ENCODE measurements at places on chromosomes 1 and 21. TPM values are rescaled to one million over a fixed set of nuclear protein-coding genes. Genes with fewer than 3 reads are reported as not detected.

- DNase-seq, result no peak
- H3K4me3 ChIP-seq, result no peak overlapping the region
- H3K4me1 ChIP-seq, result peaks cover 23% of the 10 kb centered on the region
- H3K27ac ChIP-seq, result no peak overlapping the region
- no peaks in the 10 kb centered on the region for H3K36me3 ChIP-seq
Observed at GRCh38 chr1:42974767-42975437, 16.2 kb upstream of the SLC2A1 start.

- DNase-seq, result no peak
- H3K4me3 ChIP-seq, result no peak within 1 kb of the TSS
- no peaks in the 10 kb centered on the region for H3K27me3 ChIP-seq
- H3K36me3 ChIP-seq, result no peaks in the 10 kb centered on the region
- H3K4me1 ChIP-seq, result no peaks in the 10 kb centered on the region
Observed at GRCh38 chr1:79006564-79006963, at the start of gene ADGRL4. Gene ADGRL4, minus strand, starts transcription at chr1:79006730. Its CDS starts 76 bp downstream, at chr1:79006654.

DNA sequence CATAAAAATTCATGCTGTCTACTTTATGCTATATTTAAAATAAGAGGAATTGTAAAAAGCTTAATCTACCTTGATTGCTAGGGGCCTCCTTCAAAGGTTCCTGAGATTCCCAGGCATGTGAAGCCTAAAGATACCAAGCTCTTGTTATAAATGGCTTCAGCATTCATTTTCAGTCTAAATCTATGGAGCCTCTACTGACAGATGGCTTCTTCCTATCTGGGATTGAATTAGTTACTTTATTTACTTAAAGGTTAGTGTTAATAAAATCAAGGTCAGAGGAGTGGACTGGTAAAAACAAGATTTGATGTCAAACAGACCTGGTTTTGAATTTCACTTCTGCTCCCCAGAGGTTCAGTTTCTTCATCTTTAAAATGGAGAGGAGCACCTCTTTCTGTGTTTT lies 93.7 kb downstream of the TNNI3K start:
- H3K4me1 ChIP-seq, result peaks cover 18% of the 10 kb centered on the region
- no peaks in the 10 kb centered on the region for H3K27me3 ChIP-seq
- no peak for DNase-seq
- no peaks in the 10 kb centered on the region for H3K36me3 ChIP-seq

IVL gene
- not detected for total RNA-seq

DNA sequence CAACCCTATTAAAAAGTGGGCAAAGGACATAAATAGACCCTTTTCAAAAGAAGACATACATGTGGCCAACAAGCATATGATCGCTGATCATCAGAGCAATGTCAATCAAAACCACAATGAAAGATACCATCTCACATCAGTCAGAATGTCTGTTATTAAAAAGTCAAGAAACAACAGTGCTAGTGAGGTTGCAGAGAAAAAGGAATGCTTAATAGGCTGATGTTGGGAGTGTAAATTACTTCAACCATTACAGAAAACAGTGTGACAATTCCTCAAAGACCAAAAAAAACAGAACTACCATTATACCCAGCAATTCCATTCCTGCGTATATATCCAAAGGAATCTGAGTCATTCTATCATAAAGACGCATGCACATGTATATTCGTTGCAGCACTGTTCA lies 13.2 kb downstream of the USH2A start:
- H3K4me3 ChIP-seq, result no peak overlapping the region
- H3K4me1 ChIP-seq, result no peaks in the 10 kb centered on the region
- H3K27me3 ChIP-seq, result no peaks in the 10 kb centered on the region

UTS2 gene
- not detected for total RNA-seq

DNA sequence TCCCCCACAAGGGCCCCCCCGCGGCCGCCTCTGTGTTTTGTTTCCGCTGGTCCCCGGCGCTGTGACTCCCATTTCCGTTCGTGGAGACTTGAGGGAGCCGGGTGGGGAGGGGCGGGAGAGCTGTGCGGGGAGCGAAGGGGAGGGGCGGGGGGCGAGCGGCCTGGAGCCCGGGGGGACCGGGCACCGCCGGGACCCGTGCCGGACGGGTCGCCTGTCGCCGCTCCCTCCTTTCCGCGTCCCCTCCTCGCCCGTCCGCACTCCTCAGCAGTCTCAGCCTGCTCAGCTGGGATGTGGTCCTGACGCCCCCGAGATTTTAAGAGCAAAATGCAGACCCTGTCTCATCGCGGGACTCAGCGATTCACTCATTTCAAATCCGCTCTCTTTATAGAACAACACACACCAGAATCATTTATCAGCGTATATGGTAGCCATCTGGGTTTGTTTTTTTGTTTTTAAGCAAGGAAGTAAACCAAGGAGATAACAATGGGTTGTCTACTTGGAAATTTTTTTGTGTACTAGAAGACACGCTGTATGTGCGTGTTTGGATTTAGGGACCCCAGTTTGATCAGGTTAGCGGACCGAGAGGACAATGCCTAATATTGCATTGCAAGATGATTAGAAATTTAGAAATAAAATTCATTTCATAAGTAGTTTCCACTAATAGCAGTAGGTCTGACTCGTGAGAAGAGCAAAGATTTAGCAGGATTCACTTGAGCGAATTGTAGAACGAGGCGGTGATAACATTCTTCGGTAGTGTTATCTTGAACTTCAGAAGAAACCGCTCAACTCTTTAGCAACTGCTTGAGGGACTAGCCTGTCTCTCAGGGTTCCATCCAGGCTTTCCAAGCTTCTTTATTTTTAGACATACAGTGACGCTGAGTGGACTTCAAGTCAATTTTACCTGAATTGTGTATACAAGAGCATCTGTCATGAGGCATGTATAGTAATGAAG lies 1.1 kb downstream of the GABPA start:
- peak overlapping the region; percentile 72 for H3K4me3 ChIP-seq
- H3K4me1 ChIP-seq, result peaks cover 32% of the 10 kb centered on the region
- peak; percentile 80 for DNase-seq
- no peaks in the 10 kb centered on the region for H3K27me3 ChIP-seq
- peaks cover 2% of the 10 kb centered on the region for H3K36me3 ChIP-seq
- peak overlapping the region; percentile 100 for H3K27ac ChIP-seq

- no peak overlapping the region for H3K27ac ChIP-seq
- no peaks in the 10 kb centered on the region for H3K36me3 ChIP-seq
- H3K4me1 ChIP-seq, result no peaks in the 10 kb centered on the region
Observed at GRCh38 chr1:192496369-192497056, 79.1 kb upstream of the RGS1 start.

RNU1-2 gene
- 11,018 TPM for total RNA-seq

DNA sequence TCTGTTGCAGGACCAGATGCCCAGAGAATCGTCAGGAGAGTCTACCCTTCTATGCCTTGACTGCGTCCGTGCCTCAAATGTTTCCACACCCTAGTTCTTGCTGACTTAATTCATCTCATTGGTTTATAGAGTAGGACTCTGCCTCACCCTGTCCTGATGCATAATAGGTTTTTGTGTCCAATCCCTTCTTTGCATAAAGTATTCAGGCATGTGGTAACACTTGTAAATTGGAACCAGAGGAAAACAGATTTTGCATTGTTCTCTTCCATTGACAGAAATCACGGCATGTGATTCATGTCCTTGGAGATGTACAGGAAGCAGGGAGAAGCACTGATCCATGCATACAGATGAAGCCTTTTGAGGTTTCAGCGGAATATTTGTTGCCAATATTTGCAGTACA lies 29.5 kb downstream of the PLPPR5 start:
- H3K27me3 ChIP-seq, result no peaks in the 10 kb centered on the region
- peak; percentile 3 for DNase-seq
- H3K4me3 ChIP-seq, result no peak overlapping the region

DNA sequence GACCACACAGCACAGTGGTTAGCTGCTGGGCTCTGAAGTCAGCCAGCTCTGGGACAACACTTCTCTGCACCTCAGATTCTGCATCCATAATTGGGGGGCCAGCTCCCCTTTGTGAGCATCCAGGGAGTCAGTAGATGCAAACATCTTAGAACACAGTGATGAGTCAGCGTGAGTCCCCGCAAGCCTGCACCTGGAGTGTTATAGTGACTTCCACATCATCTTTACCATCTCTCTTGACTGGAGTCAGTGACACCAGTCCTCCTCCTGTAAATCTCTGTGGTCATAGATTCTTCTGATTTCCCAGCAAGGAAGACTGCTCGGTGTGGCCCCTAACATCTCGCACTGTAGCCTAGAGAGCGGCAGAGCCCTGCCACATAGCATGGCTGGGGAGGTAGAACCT lies 13.9 kb upstream of the EDN2 start:
- no peak overlapping the region for H3K4me3 ChIP-seq
- no peaks in the 10 kb centered on the region for H3K4me1 ChIP-seq
- H3K27me3 ChIP-seq, result peaks cover 4% of the 10 kb centered on the region
- H3K36me3 ChIP-seq, result no peaks in the 10 kb centered on the region
- DNase-seq, result no peak

- H3K27ac ChIP-seq, result no peak overlapping the region
- no peak for DNase-seq
Observed at GRCh38 chr1:102776071-102776470, 332.3 kb downstream of the COL11A1 start.

TMEM201 gene
- 5.7 TPM for total RNA-seq

DNA sequence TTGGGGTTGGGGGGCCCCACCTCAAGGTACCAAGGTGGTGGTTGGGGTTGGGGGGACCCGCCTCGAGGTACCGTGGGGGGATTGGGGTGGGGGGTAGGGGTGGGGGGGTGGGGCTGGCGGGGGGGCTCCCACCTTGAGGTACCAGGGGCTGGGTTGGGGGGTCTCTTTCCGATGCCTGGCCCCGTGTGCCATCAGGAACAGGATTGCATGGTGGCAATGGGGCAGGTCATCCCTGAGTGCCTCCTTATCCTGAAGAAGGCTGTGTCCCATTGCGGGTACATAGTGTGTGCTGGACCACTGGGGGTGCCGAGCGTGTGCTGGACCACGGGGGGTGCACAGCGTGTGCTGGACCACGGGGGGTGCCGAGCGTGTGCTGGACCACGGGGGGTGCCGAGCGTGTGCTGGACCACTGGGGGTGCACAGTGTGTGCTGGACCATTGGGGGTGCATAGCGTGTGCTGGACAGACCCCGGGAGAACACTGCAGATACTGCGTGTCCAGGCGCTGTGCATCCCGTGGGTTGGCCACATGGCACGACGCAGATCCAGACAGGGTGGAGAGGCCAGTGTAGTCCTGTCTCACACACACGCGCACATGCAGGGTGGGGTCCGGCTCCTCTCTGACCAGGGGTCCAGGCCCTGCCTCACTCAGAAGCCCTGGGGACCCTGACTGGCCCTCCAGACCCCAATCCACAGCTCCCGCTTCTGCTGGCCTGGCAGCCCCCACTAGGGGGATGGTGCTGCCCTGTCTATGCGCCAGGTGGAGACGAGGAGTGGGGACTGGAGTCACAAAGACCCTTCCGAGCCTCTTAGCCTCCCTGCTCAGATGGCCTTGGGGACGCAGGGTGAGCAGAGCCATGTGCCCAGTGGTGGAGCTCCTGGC lies 4.2 kb downstream of the SCNN1D start:
- no peak overlapping the region for H3K4me3 ChIP-seq
- peaks cover 54% of the 10 kb centered on the region for H3K4me1 ChIP-seq
- no peak overlapping the region for H3K27ac ChIP-seq
- DNase-seq, result no peak

DNA sequence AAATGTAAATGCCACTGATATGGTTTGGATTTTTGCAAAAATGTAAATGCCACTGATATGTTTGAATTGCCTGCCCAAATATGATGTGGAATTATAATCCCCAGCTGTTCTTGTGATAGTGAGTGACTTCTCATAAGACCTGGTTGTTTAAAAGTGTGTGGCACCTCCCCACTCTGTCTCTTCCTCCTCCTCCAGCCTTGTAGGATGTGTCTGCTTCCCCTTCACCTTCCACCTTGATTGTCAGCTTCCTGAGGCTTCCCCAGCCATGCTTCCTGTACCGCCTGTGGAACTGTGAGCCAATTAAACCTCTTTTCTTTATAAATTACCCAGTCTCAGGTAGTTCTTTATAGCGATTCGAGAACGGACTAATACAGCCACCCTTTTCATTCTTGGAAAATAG lies 1.3 kb upstream of the CCT8 start:
- no peak overlapping the region for H3K4me3 ChIP-seq
- no peaks in the 10 kb centered on the region for H3K36me3 ChIP-seq
- no peak for DNase-seq
- H3K27me3 ChIP-seq, result no peaks in the 10 kb centered on the region
- H3K27ac ChIP-seq, result no peak overlapping the region
- H3K4me1 ChIP-seq, result peaks cover 51% of the 10 kb centered on the region

GRCh38 chr1:46481961-46482360 lies 7.7 kb upstream of the DMBX1 start:
- no peak overlapping the region for H3K27ac ChIP-seq
- DNase-seq, result no peak
- H3K36me3 ChIP-seq, result no peaks in the 10 kb centered on the region
- peaks cover 26% of the 10 kb centered on the region for H3K4me1 ChIP-seq
- H3K4me3 ChIP-seq, result no peak overlapping the region
- H3K27me3 ChIP-seq, result peaks cover 45% of the 10 kb centered on the region

ICOSLG gene
- 0.51 TPM for total RNA-seq

DNA sequence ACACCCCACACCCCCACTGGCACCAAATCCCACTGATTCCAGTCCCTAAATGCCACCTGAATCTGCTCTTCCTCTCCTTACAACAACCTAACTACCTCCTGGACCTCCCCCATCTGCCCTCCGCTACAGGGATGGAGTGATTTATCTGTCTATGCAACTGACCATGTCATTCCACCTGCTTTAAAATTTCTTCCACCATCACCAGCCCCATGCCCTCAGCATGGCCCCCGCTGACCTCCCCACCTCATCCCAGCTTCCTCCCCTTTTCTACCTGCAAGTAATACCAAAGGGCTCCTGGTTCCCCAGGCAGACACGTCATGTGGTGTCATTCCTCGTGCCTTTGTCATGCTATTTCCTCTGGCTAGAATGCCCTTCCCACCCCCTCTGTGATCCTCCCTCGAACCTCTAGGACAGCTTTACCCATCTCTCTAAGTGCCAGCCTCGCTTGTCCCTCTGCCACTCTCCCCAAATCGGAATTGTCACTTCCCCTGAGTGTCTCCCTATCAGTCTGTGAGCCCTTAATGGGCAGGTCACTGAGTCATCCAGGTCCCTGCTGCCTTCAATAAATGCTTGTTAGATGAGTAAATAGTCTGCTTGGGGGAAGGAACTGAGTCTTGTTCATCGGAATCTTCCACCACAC lies 3.7 kb downstream of the GJB4 start:
- H3K27ac ChIP-seq, result no peak overlapping the region
- H3K36me3 ChIP-seq, result no peaks in the 10 kb centered on the region
- H3K27me3 ChIP-seq, result peaks cover 40% of the 10 kb centered on the region
- no peak overlapping the region for H3K4me3 ChIP-seq

ST6GALNAC3 gene
- not detected for total RNA-seq

GRCh38 chr21:35020902-35021301 lies 28.2 kb downstream of the RUNX1 start:
- H3K4me3 ChIP-seq, result no peak overlapping the region
- H3K36me3 ChIP-seq, result no peaks in the 10 kb centered on the region
- H3K4me1 ChIP-seq, result peaks cover 89% of the 10 kb centered on the region
- H3K27me3 ChIP-seq, result no peaks in the 10 kb centered on the region
- H3K27ac ChIP-seq, result no peak overlapping the region

GCSAML gene
- not detected for total RNA-seq

GRCh38 chr1:190754666-190755065 lies 277.0 kb upstream of the BRINP3 start:
- H3K27ac ChIP-seq, result no peak overlapping the region
- no peaks in the 10 kb centered on the region for H3K4me1 ChIP-seq
- H3K27me3 ChIP-seq, result no peaks in the 10 kb centered on the region
- DNase-seq, result peak; percentile 3
- H3K4me3 ChIP-seq, result no peak overlapping the region

- no peak overlapping the region for H3K4me3 ChIP-seq
- H3K27ac ChIP-seq, result no peak overlapping the region
- H3K4me1 ChIP-seq, result 0 out of 2 replicates have a peak, but pooled peaks cover 4% of the 10 kb centered on the region
- no peaks in the 10 kb centered on the region for H3K27me3 ChIP-seq
- H3K36me3 ChIP-seq, result no peaks in the 10 kb centered on the region
Observed at GRCh38 chr1:92458146-92458545, 28.6 kb downstream of the GFI1 start.

PLEKHN1 gene
- total RNA-seq, result 0.21 TPM

All from HepG2 (cell line).